ENCODE measurements at places on chromosomes 12 and 14. TPM values are rescaled to one million over a fixed set of nuclear protein-coding genes. Genes with fewer than 3 reads are reported as not detected.

Gene KRT85
- total RNA-seq, result not detected

Gene MMP19
- 8.6 TPM for total RNA-seq

Gene MMAB
- total RNA-seq, result 14.2 TPM

Gene SLC6A12
- not detected for total RNA-seq

Gene KRT3
- total RNA-seq, result not detected

GRCh38 chr12:96244826-96245225 is 50.7 kb downstream of the ELK3 start:
- DNase-seq, result no peak

DNA sequence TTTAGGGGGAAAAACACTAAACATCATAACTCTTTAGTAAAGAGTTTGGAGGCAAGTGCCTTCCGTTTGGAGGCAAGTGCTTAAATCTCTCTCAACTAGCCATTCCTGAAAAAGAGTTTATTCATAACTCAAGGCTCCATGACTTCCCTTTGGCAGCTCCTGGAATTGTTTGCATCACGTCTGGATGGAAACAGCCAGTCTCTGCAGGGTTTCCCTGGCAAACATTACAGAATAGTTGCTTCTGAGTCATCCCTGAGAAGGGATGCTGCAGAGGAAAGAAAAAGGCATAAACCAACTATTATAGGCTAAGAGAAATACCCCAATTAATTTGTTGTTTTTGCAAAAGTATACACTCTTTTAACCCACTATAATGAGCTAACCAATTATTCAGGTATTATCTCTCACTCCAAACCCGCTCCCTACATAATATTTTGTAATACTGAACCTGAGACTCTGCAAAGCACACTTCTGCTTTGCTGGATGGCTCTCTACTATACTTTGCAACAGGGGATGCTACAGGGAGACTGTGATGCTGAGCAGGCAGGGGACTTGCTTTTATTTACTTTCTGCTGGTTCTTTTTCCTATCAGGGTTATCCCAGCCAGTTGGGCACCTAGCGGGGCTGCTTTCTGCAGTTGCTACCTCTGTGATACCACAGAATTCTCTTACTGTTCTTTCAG is 497.7 kb downstream of the FUT8 start:
- DNase-seq, result peak; percentile 28

- peak; percentile 41 for DNase-seq
Measured at GRCh38 chr12:53518381-53518780, 11.1 kb upstream of the NPFF start.

GRCh38 chr14:58755031-58755925 is 117.5 kb downstream of the DACT1 start:
- no peak for DNase-seq

- DNase-seq, result peak; percentile 93
Measured at GRCh38 chr12:64682572-64683277, 72.4 kb downstream of the RASSF3 start.

- DNase-seq, result peak; percentile 86
Measured at GRCh38 chr12:75825686-75826085, 205.9 kb downstream of the PHLDA1 start.

Data from IMR-90 (cell line).